ENCODE measurements at places on chromosomes 4 and X. TPM values are rescaled to one million over a fixed set of nuclear protein-coding genes. Genes with fewer than 3 reads are reported as not detected.

GRCh38 chr4:122671919-122672490 lies 51.1 kb upstream of the IL21 start:
- no peak for ATAC-seq

GRCh38 chr4:1412376-1413203 lies 6.3 kb upstream of the NKX1-1 start:
- ATAC-seq: no peak

DNA sequence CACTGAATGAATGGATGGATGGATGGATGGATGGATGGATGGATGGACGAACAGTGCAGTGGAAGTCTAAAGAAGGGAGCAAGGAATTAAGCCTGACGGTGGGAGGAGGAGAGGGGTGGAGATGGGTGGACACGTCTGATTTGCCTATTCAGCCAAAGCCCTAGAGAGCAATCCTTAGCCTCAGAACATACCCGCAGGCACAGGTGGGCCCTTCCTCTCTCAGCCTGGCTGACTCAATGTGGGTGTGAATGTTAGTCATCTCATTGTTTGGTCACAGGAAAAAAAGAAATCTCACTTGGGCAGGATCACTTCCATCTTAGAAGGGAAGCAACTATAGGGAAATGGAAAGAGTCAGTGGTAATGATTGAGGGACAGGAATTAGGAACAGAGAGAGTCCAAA lies 165.9 kb downstream of the PJA1 start:
- peak; percentile 94 for ATAC-seq

DNA sequence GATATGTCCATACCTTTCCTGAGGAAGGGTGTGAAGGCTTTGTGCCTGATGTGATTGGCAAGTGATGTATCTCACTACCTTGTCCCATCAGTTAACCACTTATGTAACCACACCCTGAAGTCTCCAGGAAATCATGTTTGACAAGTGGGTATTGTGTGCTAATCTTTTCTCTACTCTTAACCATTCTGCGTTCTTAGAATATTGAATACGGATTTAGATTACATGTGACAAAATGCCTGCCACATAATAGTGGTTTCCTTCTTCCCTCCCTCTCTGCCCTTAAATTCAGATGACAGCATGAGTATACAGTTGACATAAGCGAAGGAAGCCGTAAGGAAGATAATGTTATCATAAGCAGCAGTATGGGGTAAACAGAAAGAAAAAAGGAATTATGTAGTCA lies 108.4 kb downstream of the KLHL8 start:
- ATAC-seq: no peak

DNA sequence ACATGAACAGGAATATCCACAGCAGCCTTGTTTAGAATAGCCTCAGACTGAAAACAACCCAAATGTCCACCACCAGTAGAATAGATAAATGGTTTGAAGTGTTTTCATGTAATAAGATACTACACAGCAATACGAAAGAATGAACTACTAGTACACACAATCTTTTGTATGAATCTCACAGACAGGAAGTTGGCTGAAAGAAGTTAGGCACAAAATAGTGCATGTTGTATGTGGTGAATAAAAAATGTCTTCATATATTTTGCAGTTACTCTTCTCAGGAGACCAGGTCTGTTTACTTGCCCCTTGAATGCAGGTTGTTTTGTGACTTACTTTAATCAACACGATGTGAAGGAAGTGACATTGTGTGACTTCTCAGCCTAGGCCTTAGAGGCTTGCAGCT lies 75.9 kb upstream of the LEF1 start:
- no peak for ATAC-seq

GRCh38 chrX:1231850-1232465 lies 19.5 kb upstream of the CRLF2 start:
- no peak for ATAC-seq

DNA sequence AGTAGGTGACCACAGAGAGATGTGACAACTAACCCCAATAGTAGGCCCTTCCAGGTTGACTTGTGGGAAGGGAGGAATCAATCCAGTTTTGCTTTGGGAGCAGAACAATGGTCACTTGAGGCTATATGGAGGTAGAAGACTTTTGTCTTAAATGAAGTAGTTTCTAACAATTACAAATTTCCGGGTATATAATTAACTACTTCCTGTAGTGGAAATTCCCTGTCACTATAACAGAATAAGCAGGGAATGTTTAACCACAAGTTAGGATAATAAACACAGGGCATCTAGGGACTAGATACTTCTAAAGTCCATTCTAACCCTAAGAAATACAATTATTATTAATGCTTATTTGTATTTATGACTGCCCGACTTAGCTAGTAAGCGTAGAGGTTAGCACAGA lies 99.0 kb upstream of the TRPC3 start:
- no peak for ATAC-seq

- no peak for ATAC-seq
Measured at GRCh38 chr4:85114526-85114925, 148.0 kb upstream of the WDFY3 start.

GRCh38 chr4:54497947-54498346 lies 159.8 kb upstream of the KIT start:
- ATAC-seq: no peak

DNA sequence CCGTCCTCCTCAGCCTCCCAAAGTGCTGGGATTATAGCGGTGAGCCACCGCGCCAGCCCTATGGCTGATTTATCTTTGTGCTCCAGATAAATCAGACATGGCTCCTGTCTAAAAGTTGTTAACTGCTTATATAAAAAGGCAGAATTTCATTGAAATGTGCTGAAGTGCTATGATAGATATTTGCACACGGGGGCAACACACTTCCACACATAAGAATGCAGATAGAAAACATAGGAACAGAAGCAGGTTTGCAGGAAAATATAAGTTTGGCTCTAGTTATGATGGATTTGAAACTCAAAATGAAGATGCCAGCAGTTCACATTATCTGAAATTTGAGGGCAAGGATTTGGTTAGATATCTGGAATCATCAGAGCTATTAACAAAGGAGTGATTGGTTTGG lies 163.1 kb upstream of the SLITRK2 start:
- no peak for ATAC-seq

The FDCSP gene
- total RNA-seq: 53.0 TPM

The GPR78 gene
- total RNA-seq: 6.4 TPM

The PRRG1 gene
- 6.9 TPM for total RNA-seq

The ZNF280C gene
- 2.9 TPM for total RNA-seq

The PAGE5 gene
- total RNA-seq: not detected

The CXorf65 gene
- not detected for total RNA-seq

The SYN1 gene
- total RNA-seq: 0.16 TPM

Measured in esophagus mucosa (tissue), 1 donor.